ENCODE measurements at places on chromosomes 1 and 21.

DNA sequence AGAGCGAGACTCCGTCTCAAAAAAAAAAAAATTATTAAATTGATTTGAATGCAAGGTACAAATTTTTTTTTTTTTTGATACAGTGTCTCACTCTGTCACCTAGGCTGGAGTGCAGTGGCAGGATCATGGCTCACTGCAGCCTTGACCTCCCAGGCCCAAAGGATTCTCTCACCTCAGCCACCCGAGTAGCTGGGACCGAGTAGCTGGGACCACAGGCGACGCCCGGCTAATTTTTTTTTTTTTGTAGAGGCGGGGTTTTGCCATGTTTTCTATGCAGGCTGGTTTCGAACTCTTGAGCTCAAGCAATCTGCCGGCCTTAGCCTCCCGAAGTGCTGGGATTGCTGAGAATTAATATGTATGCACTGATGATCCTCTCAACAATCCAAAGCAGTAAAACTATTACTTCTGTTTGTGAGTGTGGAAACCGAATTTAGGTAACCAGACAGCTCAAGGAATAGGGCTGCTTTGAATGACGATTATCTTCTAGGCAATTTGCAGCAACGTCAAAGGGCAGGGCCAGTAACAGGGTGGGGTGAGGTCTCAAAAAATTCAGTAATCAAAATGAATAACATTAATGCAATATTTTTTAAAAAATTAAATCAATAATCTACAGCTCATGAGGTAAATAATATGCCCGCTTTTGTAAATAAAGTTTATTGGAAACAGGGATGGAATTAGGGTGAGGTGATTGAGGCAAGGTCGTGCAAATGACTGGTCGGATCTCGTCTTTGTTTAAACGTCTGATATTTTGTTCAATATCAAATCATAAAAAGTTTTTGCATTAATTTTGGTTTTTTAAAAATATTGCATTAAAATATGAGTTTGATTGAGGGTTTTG, 1.2 kb downstream of the CLSPN start:
- peak; percentile 9 for DNase-seq

GRCh38 chr1:232403017-232403714, 226.8 kb downstream of the SIPA1L2 start:
- no peak for DNase-seq

DNA sequence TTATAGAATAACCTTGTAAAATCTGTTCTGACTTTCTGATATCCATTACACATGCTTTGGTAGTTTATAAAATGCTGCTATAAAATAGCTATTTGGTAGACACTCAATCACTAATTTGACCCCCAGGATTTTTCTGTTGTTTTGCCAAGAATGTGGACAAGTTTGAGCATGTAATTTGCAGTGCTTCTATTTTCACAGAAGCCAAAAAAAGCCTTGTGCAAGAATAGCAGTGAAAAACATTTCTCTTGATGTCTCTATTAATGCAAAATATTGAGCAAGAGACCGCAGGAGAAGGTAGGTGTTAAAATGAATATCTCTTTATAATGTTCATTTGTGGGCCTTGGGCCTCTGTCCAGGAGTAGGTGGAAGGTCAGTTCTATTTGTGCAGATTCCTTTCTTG, 22.5 kb downstream of the MAP3K7CL start:
- DNase-seq, result no peak

DNA sequence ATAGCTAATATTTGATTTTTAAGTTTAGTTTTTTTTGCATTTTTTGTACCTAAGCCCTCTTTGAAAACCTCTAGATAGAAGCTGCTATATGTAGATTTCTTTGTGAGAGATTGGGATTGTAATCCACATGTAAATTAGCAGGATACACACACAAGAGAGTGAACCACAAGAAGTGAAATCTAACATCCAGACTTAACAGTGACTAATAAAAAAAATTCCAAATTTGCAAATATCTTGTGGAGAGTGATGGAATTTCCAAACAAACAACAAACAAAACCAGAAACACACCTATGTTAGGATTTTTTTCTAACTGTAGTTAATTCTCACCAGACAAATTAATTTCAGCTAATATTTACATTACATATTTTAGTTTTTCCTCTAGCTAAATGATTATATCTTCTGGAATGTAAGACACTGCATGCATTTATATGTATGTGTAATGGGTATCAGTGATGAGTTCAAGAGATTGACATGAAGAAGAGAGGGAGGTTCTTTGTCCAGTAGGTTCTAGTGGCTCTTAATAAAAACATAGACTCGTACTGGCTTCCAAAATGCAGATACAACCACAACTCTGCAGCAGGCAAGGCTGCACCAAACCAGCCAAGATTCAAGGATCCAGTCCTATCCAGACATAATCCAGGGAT, 12.8 kb downstream of the CLDN17 start:
- no peak for DNase-seq

DNA sequence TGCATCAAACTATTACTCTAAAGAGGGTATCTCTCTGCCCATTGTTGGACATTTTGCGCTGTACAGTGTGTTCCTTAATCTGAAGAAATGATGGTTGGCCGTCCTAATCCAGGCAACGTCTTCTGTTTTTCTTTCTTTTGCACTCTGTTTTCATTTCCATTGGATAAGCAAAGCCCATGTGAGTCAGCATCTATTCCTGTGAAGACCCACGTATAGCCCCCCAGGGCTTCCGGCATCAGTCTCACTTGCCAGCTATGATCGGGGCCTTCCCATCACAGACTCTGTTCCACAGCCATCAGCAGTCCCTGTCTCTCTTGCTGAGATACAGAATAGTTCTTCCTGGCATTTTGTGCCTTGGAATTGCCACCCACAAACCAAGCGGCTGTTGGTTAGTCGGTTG, 29.2 kb upstream of the BRDT start:
- no peak for DNase-seq

- DNase-seq, result peak; percentile 89
Observed at GRCh38 chr1:247111700-247112478, 7.7 kb upstream of the ZNF669 start.

GRCh38 chr1:238254935-238255334, 364.2 kb upstream of the ZP4 start:
- DNase-seq, result no peak

All from GM03348 (cell line).